ENCODE measurements at places on chromosomes 13 and 19.

DNA sequence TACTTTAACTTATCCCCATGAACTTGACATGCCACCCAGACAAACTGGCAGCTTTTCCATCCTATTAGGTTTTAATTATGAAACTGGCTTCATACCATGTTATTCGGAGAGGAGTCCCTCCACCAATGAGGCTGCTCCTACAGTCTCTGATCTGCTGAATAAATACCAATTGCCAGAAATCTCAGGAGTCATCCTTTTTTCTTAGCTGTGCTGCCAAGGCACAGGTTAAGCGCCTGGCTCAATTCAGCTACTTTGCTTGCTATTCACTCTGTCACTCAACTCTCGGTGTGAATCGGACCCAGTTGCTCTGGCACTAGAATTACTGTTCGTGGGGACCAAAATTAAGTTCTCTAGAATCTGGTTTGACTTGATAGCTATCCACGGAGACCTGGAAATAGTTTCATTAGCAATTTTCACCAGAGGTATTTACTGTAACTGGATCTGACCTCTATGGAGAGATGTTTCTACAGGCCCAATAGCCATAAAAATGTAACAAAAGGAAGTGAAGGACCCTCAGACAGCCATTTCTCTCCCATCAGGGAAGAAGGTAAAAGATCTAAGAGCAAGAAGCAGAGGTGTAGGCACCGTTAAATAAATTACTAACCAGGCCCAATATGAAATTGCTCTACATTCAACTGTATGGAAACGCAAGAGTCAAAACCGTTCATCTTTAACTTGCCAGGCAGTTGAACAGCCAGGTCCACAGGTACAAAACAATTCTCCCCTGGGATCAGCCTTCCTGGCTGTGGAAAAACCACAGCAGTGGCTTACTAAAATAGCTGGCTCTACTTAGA, 5.4 kb downstream of the ZC3H4 start:
- no peak for DNase-seq

GRCh38 chr19:40804783-40805242, 5.8 kb downstream of the EGLN2 start:
- DNase-seq: no peak

GRCh38 chr13:108003626-108004025, 211.7 kb downstream of the LIG4 start:
- no peak for DNase-seq

GRCh38 chr19:32878988-32879387, 9.4 kb upstream of the SLC7A9 start:
- DNase-seq: no peak

DNA sequence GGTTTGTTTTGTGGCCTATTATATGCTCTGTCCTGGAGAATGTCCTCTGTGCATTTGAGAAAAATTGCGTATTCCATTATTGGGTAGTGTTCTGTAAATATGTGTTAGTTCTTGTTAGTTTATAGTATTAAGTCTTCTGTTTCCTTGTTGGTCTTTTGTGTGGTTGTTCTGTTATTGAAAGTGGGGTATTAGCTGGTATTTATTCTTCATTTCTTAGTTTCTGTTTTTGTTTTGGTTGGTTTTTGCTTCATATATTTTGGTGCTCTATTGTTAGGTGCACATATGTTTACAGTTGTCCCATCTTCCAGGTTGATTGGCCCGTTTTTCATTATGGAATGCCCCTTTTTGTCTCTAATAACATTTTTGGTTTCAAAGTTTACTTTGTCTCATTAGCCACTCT, 77.3 kb downstream of the DNAJC15 start:
- no peak for DNase-seq

DNA sequence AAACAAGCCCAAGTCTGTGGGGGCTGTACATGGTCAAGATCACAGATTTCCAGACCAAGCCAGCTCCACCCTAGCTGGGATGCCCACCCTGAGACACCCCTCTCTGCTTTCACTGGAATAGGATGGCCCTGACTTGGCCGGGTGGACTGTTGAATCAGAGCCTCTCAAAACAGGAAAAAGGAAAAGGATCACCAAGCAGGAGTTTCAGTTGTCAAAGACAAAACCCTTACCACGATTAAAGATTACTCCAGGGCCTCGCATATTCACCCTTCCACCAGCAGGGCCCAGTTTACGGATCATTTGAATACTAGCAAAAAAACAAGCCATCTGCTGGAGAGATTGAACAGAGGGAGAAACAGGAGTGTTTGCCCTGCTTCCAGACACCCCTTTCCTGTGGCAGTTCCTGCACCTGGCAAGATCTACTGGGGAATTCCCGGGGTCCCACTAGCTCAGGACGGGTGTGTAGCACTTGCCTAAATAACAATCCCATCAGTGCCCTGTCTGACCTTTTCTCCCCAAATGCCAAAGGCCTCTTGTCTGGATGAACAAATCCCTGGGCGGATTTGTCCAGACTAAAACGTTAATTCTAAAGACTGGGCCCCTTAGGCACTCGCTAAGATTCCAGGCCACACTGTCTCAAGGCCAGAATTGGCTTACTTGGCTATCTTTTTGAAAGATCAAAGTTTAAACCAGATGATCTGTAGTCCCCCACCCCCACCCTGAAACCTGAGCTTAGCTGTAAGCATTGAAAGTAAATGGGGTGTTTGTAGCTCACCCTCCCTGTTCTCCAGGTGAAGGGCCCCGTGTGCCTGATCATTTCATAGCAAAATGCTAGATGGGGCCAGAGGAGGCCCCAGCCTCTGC, 38.4 kb downstream of the ACTN4 start:
- DNase-seq: no peak

DNA sequence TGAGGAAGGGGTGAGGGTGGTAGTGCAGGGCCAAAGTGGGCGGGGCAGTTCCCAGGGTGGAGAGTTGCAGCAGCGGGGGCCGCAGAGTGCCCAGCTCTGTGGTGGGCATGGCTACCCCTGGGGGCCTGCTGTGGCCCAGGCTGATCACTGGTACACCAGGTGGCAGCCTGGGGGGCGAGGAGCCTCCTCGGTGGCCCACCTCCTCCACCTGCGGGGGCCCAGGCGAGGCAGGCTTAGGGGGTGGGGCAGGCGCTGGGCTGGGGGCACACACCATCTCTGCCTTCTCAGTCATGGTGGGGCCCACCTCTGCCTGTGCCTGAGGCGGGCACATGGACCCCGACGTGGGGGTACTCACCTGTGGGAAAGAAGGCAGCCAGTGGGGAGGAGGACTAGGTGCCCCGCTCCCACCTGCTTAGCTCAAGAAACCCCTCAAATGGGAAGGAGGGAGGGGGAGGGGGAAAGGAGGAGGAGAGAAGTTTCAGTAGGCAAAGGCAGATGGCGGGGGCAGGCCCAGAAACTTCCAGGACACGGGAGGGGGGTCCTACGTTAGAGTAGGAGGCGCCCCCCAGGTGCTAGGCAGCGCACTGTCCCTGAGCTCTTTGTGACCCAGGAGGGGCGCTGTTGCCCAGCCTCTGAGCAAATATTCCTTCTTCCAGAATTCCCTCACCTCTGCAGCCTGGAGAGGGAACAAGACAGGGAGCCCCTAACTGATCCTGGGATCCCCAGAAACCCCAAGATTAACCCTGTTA, 1.6 kb downstream of the LYL1 start:
- no peak for DNase-seq

DNA sequence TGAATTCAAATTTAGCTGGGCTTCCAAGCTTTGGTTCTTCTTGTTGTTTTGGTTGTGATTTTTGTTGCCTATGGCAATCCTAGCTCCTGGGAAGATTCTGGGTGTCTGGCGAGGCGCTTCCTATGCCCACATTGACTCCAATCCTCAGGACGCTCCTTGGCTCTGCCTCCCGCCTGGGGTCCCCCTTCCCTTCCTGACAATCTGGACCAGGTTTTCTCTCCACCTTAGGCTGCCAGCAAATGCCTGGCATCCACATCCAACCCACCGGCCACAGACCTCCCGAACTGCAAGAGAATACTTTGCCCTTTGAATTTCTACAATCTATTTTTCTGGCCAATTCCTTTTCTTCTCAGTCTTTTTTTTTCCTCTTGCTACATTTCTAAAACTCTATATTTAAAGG, 186.9 kb upstream of the UBL3 start:
- no peak for DNase-seq

DNA sequence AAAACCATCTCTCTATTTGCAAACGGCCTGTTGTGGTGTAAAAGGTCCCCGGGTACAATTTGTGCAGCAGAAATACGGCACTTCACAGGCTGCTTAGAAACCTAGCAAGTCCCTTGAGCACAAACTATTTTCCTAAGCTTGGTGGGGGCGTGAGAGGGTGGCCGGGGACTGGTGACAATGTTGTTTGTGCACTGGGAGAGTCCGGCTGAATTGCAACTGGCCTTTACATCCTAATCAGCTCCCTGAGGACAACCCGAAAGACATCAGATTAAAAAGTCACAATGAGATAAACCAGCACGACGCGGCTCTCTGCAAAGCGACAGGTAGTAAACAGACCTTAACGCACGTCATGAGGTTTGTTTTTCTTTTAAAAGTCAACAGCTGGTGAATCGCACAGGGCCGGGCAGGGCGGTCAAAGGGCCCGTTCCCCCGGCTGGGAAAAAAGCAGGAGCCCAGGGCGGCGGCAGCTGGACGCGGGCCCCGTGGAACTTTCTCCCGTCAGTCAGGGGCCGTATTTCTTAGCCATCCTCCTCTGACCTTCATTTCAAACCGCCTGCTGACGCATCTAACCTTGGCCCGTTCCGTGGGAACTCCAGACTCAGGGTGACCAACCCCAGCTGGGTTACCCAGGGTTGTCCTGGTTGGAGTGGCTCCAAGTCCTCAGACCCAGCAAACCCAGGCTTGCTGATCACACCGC, 112.3 kb downstream of the GADD45B start:
- DNase-seq: no peak

DNA sequence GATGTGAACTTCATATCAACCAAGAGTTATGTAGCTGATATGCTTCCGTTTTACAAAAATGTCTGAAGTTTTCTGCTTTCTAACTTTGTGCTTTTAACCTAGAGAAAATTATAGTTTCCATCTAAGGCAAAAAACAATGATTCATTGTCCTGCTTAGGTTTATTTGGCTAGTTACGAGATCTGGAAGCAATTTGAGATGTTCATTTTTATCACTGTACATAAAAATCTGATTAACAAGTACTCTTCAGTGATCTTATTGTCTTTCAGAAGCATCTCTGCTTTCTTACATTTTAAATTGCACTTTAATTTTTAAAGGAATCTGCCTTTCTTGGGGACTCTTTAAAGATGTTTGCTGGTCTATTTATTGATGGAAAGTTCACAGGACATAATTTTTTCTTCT, 188.1 kb downstream of the RFC3 start:
- DNase-seq: no peak

- no peak for DNase-seq
Observed at GRCh38 chr19:21109116-21109515, 27.1 kb downstream of the ZNF714 start.

DNA sequence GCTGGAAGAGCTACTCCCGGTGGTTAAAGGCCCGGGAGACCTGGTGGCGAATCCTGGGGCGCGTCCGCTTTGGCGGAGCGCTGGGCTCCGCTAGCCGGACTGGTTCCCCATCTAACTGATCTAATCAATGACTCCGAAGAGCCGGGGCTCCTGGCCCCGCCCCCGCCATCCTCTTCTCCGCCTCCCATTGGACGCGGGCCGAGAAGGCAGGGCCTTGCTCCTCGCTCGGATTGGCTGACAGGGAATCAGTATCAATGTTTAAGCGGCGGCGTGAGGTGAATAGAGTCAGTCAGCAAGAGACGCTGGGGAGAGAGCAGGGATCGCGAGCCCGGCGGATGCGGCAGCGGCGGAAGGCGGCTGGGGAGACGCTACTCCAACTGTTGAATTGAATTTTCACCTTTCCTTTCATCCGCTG, 1.7 kb upstream of the PCDH17 start:
- no peak for DNase-seq

DNA sequence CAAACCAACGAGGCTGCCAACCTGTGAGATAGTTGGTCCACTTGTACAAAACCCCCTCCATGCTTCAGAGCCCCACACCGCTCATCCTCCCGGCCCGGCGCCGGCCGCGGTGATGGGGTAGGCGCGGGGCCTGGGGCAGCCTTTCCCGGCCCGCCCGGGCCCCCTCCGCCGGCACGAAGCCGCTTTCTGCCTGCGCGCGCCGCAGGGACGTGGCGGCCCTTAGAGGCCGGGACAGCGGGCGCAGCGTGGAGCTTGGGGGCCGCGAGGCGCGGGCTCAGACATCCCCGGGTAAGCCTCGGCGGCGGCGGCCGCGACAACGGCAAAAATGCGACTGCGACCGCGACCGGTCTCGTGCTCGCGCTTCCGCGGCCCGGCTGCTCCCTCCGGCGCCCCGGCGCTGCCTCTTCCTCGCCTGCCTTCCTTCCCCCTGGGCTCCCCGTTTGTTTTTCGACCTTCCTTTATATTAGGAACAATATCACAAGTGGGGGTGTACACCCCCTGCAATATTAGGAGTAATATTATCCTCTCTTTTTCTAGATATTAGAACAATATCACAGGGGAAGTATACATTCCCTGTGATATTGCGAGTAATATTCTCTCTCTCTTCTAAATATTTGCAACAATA, 53.9 kb upstream of the CEACAM21 start:
- DNase-seq: peak; percentile 56

- no peak for DNase-seq
Observed at GRCh38 chr13:77310161-77310560, 16.7 kb downstream of the MYCBP2 start.

DNA sequence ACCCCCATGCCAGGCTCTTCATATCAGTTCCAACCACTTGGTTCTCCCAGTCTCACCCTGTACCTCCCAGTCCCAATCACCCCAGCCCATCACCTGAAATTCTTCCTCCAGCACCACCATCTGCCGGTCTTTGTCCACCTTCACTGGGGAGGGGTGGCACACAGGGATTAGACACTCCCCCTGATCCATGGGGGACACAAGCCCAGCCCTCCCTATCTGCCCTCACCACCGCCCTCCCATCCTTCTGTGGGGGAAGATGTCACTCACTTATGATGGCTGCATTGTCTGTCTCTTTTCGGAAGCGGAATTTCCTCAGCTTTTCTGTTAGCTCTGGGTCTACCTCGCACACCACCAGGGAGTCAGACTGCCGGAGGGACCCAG, 685 bp downstream of the GMFG start:
- no peak for DNase-seq

GRCh38 chr13:101384929-101385328, 31.4 kb downstream of the NALCN start:
- no peak for DNase-seq

GRCh38 chr13:35228536-35228935, 248.0 kb downstream of the MAB21L1 start:
- no peak for DNase-seq

- peak; percentile 43 for DNase-seq
Observed at GRCh38 chr19:50669302-50670101, 20.3 kb downstream of the C19orf81 start.

GRCh38 chr13:37229931-37230330, 124.5 kb upstream of the CSNK1A1L start:
- DNase-seq: no peak

DNA sequence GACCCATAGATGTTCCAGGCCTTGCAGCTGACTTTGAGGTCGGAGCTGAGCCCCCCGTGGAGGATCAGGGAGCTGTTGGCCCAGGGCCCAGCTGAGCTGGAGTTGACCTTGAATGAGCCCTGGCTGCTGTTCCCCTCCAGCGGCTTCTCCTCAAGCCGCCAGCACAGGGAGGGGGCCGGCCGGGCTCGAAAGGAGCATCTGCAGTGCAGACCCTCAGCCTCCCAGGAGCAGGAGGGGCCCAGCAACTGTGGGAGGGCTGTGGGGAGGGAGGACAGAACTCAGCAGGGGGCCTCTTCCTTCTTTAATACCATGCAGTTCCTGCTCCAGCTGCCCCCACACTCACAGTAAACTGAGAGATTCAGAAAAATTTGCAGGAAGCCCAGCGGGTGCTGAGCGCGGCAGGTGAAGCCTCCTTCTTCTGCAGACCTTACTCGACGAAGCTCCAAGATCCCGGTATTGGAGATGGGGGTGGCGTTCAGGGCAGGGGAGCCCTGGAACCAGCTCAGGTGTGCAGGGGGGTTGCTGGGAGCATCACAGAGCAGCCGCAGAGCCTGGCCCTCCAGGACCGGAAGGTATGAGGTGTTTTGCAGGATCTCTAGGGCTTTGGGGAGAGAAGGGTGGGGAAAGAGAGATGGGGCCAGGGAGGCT, 2.6 kb downstream of the SIGLEC5 start:
- DNase-seq: no peak

All from memory B cell (primary cell).